ENCODE measurements at places on chromosomes 2 and 18.

DNA sequence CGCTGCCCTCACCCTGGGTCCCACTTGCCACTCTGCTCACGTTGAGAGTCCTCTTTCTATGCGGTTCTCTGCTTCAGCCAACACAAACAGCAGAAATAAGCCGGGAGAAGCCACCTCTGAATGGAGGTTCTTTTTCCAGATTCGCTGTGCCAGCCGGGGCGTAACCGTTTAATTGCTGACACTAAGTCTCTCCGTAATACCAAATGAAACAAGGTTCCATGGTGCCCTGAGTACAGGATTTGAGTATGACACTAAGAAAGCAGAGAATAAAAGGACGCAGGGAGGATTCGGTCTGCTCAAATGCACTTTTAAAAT, 37.6 kb downstream of the CTIF start:
- no peak for DNase-seq

GRCh38 chr2:38935568-38936172, 46.0 kb downstream of the ARHGEF33 start:
- DNase-seq, result no peak

GRCh38 chr18:30501594-30501993, 540.9 kb downstream of the DSC3 start:
- DNase-seq, result no peak

- peak; percentile 65 for DNase-seq
These were observed 62.2 kb downstream of the ADNP2 start for GRCh38 chr18:80171054-80171872.

- DNase-seq, result no peak
These were observed 58.7 kb downstream of the SLC66A3 start for GRCh38 chr2:11213975-11214374.

- no peak for DNase-seq
These were observed 819 bp downstream of the GRHL1 start for GRCh38 chr2:9952286-9952737.

DNA sequence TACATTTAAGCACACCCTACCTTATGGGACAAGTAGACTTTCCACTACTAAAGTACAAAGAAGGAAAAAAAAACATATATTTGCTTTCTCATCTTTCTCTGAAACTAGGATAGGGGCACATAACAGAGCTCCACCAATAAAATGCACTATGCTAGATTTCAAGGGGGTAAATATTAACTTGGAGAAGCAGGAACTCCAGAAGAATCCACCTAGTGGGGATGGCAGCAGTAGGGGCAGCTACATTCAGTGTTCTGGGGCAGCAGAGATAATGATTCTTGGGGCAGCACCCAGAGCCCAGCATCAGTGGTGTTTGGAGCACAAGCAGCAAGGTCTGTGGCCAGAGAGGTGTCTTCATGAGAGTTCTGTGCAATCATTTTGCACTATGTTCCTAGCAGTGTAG, 64.7 kb downstream of the DTNB start:
- DNase-seq, result no peak

- DNase-seq, result no peak
These were observed 7.3 kb downstream of the CAPN10 start for GRCh38 chr2:240593703-240594451.

All from omental fat pad (tissue), 4 donors.